NCI-H1417 (cell line): ENCODE measurements at places on chromosomes 5 and 9.

DNA sequence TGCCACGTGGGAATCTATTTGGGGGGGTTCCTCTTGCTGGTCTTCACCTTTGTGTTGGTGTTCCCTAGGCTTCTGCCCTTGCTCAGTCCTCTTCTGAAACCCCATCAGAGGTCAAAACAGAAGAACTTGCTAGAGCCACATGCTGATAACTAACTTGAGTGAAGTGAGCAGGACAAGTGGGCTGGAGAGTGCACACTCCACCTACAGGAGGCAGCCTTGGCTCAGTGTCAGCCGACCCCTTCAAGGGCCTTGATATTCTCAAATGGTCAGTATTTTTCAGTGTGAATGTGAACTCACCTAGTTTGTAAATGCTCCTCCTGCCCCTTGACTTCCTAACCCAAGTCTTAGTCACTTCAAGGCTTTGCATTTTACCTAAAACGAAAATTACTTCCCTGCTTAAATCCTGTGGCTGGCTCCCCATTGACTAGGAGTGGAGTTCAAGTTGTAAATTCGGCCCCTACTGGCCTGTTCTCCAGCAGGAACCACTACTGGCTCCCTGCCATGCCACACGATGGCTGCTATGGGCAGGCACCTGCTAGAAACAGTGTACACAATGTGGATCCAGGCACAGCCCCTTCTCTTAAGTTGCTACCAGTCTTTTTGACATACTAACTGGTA is 3.6 kb upstream of the SLC1A3 start:
- DNase-seq, result no peak

- no peak for DNase-seq
Observed at GRCh38 chr5:4116834-4117233, 521.2 kb downstream of the IRX1 start.

DNA sequence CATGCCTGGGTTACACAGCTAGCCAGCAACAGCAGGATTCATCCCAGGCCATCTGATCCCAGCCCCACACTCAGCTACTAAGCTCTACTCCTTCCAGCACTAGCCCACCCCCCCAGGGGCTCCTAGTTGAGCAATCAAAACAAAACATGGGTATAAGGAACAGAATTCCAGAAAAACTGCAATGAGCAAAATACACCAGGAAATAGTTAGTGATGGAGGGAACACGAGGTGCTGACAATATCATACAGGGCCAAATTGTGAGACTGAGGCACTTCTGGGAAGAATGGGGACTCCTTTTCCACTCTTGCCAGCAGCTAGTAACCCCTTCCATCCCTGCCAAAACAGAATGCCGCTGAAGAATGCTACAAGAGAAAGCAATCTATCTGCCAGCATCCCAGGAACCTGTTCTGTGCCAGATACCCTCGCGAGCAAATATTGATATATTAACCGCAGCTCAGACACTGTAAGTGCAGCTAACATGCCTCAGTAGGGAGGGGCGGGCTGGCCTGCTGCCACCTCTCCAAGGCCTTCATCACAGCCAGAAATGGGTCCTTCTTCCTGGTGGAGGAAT is 161.4 kb downstream of the SLIT3 start:
- no peak for DNase-seq

GRCh38 chr5:135308752-135309151 is 90.3 kb downstream of the MACROH2A1 start:
- no peak for DNase-seq

DNA sequence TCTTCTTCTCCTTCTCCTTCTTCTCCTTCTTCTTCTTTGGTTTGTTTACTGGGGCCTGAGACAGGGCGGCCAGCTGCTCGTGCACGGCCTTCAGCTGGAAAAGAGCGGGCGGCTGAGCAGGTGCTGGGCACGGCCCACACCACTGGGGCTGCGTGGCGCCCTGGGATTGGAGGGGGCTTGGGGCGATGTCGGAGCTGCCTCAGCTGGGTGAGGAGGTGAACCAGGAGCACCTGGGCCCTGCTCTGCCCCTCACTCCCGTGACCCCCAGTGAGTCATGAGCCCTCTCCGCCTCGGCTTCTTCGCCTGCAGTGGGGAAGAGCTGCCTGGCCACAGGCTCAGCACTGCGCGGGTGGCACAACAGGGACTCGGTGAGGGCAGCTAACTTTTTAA is 14.9 kb downstream of the BRD3OS start:
- no peak for DNase-seq
